ENCODE measurements at places on chromosomes 13 and 19. TPM values are rescaled to one million over a fixed set of nuclear protein-coding genes. Genes with fewer than 3 reads are reported as not detected.
A peak's percentile ranks its signal among the peaks of the same experiment; 100 is the strongest.

GRCh38 chr19:55640043-55640576 lies 692 bp upstream of the ZNF580 start:
- peak; percentile 83 for DNase-seq

DNA sequence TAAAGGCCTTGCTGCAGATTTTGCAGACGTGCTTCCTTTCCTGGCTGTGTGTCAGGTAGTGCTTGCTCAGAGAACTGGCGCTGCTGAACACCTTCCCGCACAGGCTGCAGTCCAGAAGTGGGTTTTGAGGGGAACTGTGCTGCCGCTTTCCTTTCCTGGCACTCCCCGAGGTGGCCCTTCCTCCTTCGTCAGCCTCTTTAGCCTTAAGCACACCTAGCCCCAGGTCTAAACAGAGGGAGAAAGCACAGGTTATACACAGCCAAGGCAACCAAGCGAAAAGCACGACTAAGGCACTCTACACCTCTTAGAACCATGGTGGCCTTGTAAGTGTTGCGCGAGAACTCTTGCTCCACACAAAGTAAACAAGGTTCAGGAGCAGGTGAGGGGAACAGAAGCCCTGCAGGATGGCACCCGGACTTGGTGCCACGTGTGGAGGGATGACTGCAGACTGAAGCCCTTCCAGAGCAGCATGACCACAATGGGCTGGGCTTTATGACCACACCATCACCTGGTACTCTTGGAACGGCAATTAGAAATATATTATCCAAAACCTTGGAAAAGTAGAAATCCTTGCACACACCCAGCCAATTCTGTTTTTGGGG lies 23.6 kb downstream of the ZNF541 start:
- no peak for DNase-seq

DNA sequence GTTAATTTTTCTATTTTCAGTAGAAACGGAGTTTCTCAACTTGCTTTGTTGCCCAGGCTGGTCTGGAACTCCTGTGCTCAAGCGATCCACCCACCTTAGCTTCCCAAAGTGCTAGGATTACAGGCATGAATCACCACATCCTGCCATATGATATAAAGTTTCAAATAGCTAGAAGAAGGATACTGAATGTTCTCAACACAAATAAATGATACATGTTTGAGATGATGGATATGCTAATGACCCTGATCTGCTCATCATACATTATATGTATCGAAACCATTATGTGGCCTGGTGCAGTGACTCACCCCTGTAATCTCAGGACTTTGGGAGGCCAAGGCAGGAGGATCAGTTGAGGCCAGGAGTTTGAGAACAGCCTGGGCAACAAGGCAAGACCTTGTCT lies 11.5 kb downstream of the CIB3 start:
- DNase-seq, result no peak

ATP8A2 gene
- 1.5 TPM for total RNA-seq

GRCh38 chr19:56778351-56778750 lies 62.2 kb downstream of the PEG3 start:
- no peak for DNase-seq

DNA sequence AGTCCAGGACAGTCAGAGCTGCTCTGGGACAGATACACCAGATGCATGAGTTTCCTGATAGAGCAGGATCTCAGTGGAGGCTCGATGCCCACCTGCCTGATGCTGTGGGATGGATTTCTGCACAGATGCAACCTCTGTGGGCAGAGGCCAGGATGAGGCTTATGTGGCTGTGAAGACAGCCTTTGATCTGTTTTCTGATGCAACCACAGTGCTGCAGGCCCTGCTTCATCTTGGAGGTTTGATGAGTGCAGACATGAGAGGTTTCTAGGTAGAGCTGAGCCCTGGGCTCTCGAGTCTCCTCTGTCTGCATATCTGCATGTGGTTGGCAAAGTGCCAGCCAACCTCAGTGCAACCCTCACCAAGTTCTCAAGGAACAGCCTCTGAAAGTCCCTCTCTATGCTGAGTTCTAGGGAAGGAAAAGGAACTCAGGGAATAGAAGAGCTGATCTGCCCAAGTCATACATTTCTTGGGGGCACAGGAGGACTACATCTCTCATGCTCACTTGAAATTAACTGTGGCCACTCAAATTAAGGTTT lies 23.1 kb upstream of the TSHZ3 start:
- no peak for DNase-seq

DNA sequence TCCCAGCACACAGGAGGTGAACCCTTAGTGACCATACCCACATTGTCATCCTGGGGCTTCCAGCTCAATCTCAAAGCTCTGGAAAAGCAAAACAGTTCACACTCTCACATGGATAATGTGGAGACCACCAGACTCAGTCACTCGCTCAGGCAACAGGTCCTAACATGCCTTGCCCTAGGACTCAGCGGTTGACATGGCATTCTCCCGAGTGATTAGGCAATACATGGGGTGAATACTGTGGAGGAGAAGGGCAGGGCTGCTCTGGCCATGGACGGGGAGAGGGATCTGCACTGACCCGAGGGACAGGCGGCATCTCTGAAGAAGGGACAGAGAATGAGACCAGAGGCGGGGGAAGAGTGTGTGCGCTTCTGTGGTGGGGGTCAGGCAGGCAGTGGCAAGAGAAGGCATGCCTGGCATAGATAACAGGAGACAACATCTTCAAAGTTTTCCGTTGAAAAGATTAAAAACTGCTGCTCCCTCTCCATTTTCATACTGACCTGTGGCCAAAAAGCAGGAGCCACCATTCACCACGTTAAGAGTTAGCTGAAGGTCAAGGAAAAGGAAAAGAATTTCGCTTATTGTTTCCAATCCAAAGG lies 44.5 kb upstream of the EPHX3 start:
- DNase-seq, result no peak

DNA sequence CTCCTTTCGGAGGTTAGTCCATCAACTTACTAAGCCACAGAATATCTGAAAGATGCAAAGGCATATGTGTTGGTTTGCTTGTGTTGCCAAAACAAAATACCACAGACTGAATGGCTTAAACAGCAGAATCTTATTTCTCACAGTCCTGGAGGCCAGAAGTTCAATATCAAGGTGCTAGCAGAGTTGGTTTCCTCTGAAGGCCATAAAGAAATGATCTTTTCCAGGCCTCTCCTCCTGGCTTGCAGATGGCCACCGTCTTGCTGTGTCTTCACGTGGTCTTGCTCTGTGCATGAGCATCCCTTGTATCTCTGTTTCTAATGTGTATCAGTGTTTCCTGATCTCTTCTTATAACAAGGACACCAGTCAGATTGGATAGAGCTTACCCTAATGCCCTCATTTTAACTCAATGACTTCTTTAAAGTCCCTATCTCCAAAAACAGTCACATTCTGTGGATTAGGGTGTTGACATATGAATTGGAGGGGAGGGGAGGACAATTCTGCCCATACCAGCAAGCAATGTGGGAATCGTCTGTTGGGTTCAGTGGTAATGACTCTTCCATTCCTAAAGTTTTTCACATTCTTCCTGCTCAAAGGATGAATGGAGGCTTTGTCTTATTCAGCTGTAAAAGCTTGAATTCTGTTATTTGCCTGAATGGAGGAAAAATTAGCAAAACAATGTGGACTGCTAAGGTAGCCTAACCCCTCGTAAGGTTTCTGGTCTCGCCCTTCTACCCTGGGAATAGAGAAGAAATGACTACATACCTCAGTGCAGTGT lies 715.7 kb downstream of the DIAPH3 start:
- DNase-seq, result no peak

- no peak for DNase-seq
These were observed 7.3 kb downstream of the FGF22 start for GRCh38 chr19:646779-647565.

GRCh38 chr13:97403893-97404750 lies 29.8 kb upstream of the RAP2A start:
- no peak for DNase-seq

DNA sequence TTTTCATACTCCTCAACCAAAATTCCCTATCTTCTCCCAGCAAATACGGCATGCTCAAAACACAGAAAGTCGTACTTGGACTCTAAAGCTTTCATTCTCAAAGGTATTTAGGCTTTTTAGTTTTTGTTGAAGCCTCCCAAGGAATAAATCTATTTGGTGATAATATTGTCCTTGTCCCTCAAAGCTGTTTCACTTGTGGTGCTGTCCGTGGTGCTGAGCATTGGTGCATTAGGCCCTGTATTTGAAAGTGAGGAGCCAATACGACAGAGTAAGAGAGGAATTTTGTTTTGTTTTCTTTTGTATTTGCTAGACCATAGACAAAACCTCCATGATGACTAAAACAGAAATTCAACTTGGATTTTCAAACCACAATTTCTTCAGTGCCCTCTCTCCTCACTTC lies 3.2 kb upstream of the LGALS13 start:
- DNase-seq, result peak; percentile 10

EIF3K gene
- total RNA-seq, result 317 TPM

DNA sequence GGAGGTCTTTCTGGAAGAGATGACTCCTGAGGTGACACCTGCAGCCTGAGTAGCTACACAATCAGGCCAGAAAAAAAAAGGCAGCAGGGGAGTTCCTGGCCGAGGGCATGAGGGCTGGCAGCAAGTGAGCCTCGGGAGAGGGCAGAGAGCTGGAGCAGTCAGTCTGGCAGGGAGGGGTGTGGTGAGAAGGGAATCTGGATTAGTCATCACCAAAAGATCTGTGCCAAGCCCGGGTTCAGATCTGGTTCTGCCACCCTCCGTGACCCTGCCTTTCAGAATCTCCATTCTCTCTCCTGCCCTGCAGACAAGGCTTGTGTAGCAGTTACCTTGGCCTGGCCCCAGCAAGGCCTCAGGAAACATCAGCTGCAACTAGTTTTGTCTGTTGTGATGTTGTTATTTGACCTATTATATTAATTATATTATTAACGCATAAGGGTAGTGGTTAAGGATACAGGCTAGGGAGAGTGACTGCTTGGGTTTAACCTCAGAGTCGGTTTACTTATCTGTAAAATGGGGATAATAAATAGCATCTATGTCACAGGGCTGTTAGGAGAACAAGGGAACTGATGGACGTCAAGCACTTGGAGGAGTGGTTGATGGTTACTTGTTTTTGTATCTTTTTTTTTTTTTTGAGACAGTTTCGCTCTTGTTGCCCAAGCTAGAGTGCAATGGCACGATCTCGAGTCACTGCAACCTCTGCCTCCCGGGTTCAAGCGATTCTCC lies 2.7 kb upstream of the CAPNS1 start:
- DNase-seq, result no peak

GRCh38 chr13:24207841-24208667 lies 47.5 kb downstream of the SPATA13 start:
- DNase-seq, result no peak

Measured in thymus (tissue), 14 donors.